Activated CD4-positive, alpha-beta T cell treated with anti-CD3 and anti-CD28 coated beads for 36 hours (primary cell): ENCODE measurements at places on chromosomes 2 and 18.
A peak's percentile ranks its signal among the peaks of the same experiment; 100 is the strongest.

GRCh38 chr2:44707945-44708660 is 233.4 kb upstream of the SIX3 start:
- no peak for DNase-seq

GRCh38 chr2:134648586-134648985 is 70.2 kb downstream of the TMEM163 start:
- DNase-seq = no peak

DNA sequence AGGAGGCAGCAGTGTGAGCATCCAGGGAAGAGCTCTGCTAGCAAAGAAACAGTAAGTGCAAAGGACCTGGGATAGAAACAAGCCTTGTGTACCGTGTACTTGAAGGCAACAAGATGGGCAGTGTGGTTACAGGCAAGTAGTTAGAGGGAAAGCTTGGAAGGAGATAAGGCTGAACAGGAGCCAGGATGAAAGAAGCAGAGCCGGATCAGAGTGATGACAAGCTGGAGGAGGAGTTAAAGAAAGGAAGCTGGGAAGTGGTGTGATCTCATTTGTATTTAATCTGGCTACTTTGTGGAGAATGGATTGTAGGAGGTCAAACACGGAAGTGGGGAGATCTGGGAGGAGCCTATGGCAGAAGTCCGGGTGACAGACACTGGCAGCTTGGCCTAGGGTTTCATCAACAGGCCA is 44.7 kb upstream of the VPS54 start:
- no peak for DNase-seq

- no peak for DNase-seq
These were observed 526.9 kb upstream of the HNMT start for GRCh38 chr2:137437386-137437785.

GRCh38 chr2:60818272-60818671 is 62.2 kb downstream of the PAPOLG start:
- peak; percentile 76 for DNase-seq
